ENCODE measurements at places on chromosomes 2 and 18.
A peak's percentile ranks its signal among the peaks of the same experiment; 100 is the strongest.

DNA sequence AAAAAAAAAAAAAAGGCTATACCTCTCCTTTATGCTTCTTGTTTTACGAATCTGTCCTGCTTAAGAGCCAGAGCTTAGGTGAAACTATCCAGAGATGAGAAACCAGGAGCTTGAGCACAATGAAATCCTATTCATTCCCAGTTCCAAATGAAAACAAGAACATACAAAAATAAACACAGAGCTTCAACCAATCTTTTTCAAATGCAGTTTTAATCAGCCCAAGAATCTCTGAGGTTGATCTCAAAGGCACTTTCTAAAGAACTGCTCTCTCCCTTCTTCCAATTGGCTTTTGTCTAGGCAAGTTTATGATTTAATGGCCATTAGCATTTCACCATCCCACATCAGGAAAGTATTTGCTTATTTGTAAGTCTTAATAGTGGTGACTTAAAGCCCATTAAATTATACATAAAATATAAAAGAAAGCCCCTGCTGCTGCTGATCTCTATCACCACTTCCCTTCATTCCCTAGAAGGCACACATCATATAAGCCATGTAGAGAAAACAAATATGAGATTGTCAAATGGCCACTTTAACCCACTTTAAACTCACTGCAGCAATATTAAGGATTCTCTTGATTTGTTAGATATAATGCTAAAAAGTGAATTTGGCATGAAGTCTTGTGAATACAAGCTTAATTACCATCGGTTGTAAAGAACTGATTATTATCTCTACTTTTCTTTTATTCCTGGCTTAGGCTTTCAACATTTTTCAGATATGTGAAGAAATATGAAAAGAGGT lies 29.3 kb upstream of the SCN9A start:
- no peak for DNase-seq

DNA sequence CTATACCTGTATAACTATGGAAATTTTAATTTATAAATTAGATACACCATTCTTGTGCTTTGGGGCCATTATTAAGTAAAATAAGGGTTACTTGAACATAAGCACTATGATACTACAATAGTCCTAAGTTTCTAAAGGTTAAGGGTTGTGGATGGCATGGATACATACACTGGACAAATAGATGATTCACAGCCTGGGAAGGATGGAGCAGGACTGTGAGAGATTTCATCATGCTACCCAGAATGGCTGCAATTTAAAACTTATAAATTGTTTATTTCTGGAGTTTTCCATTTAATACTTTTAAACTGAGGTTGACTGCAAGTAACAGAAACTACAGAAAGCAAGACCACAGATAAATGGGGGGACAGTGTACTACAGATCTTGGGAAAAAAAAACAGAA lies 295.8 kb upstream of the ZNF804A start:
- DNase-seq, result no peak

GRCh38 chr2:215712219-215712868 lies 276.5 kb upstream of the FN1 start:
- DNase-seq, result no peak

- peak; percentile 33 for DNase-seq
These were observed 8.8 kb downstream of the NMUR1 start for GRCh38 chr2:231521443-231521842.

- DNase-seq, result no peak
These were observed 782.2 kb upstream of the SLC8A1 start for GRCh38 chr2:41234093-41234492.

GRCh38 chr2:146978577-146979555 lies 866.0 kb upstream of the ACVR2A start:
- DNase-seq, result no peak

DNA sequence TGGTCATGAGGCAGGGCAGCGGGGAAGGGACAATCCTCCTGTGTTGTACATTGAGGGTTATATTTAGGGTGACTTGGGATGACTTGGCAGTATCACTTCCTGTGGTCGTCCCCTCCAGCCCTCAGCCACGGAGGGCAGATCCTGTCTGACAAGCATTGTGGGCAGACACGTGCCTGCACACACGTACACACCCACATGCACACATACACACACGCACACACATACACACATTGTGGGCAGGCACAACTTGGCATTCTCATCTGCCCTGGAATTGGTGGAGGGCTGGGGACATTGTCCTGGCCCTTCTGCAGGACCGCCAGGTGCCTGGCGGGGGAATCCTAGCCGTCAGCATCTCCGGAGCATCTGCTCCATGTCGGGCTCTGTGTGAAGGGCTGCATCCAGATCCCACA lies 47.6 kb downstream of the ODC1 start:
- DNase-seq, result no peak

DNA sequence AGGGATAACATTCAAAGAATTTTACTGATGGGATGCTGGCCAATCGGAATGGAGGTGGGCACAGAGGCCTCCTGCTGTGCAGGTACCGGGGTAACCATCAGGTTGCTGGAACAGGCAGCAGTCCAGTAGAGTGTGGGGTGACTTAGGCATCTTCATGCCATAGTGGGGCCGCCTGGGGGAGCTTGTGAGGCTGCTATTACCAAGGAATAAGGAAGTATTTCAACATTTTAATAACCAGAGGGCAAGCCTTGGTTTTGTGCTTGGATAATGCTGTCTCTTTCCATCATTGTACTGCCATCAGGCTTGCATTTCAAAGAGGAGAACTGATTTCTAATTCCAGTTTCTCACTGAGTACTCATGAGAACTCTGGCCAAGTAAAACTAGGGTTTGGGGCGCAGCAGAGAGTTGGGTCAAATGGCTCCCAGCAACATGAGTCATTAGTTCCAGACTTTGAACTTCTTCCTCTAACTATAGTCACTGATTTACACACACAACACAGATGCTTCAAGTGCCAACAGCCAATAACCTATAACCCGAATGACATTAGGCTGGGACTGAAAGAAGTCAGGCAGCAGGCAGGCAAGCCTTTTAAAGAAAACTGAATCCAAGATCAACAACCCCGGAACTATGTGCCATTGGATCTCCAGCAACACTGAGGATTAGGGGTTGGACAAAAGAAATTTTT lies 56.1 kb upstream of the FHL2 start:
- no peak for DNase-seq

All from suprapubic skin (tissue), 4 donors.